ENCODE measurements at places on chromosomes 12 and 14.

DNA sequence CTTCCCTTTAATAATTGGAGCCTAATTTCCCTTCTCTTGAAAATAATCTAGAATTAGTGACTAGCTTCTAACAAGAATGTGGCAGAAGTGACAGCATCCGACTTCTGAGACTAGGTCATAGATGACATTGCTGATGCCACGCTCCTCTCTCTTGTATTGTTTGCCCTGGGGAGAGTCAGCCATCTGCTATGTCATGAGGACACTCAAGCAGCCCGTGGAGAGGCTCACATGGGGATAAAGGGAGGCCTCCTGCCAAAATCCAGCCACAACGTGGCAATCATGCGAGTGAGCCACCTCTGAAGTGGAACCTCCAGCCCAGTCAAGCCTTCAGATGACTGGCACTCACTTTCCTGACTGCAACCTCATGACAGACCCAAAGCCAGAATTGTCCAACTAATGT, 54.2 kb upstream of the LRRK2 start:
- DNase-seq: no peak

- no peak for DNase-seq
Observed at GRCh38 chr12:115467531-115467930, 783.6 kb upstream of the TBX3 start.

DNA sequence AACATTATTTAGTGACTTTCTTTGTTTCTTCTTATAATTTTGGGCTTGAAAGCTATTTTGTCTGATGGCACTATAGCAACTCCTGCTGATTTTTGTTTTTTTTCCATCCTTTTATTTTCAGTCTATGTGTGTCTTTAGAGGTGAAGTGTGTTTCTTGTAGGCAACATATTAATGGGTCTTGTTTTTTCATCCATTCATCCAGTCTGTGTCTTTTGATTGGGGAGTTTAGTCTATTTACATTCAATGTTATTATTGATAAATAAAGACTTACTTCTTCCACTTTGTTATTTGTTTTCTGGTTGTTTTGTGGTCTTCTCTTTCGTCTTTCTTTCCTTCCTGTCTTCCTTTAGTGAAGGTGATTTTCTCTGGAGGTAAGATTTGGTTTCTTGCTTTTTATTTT, 198.0 kb downstream of the CRADD start:
- no peak for DNase-seq

GRCh38 chr12:121637231-121637914, 11.0 kb downstream of the ORAI1 start:
- no peak for DNase-seq

GRCh38 chr14:36757734-36758601, 96.3 kb downstream of the PAX9 start:
- no peak for DNase-seq

DNA sequence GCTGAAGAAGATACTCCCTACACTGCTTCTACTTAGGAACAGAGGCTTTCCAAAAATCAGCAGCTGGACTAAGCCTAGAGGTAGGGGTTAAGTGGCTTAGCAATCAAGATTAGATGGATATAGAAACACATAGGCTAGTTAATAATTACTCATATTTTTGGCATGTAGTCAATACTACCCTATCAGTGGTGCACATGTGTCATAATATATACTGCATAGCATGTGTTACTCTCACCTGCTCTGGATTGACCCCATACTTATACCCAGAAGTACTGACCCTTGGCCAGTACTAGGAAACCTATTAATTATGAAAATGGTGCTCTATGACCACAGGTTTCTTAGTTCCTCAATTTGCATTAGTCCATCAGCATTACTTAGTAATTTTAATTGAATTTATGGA, 528.4 kb upstream of the LMO3 start:
- no peak for DNase-seq

- no peak for DNase-seq
Observed at GRCh38 chr14:34699873-34700621, 14.3 kb downstream of the CFL2 start.

DNA sequence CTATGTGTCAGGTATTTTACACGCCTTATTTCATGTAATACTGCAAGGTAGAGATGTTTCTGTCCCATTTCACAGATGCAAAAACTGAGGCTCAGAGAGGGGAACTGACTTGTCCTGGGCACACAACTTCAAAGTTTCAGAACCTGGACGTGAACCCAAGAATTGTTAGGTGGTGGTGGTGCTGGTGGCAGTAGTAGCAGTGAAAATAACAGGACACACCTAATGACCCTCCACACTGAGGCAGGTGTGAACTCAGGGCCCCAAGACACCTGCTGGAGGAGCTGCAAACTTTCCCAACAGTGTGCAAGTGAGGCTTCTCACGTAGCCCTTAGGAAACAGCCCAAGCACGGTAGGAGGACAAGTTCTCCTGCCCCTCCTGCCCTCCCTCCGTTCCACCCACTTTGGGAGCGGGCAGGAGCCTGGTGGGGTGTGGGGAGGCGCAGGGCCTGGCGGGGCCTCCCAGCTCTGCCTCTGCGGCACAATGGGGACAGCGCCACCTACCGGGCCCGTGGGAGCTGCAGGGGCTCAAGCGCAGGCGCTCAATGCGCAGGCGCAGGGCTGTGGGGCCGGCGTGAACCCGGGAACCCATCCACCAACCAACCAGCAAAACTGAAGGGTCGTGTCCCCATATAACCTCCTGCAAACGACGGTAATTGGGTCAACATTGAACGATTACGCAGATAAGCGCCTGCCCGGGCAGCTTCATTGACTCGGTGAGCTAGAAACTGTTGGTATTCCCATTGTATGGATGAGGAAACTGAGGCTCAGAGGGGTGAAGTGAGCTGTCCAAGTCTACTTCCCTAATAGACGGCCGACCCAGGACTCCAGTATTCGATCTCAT, 12.0 kb upstream of the TRPV4 start:
- DNase-seq: peak; percentile 50
